Stimulated activated CD4-positive, alpha-beta T cell treated with anti-CD3 and anti-CD28 coated beads, Interleukin-1b, Interleukin-23, amount 100 ng/mL, for 24 hours (primary cell): ENCODE measurements at places on chromosomes 6 and 20.

DNA sequence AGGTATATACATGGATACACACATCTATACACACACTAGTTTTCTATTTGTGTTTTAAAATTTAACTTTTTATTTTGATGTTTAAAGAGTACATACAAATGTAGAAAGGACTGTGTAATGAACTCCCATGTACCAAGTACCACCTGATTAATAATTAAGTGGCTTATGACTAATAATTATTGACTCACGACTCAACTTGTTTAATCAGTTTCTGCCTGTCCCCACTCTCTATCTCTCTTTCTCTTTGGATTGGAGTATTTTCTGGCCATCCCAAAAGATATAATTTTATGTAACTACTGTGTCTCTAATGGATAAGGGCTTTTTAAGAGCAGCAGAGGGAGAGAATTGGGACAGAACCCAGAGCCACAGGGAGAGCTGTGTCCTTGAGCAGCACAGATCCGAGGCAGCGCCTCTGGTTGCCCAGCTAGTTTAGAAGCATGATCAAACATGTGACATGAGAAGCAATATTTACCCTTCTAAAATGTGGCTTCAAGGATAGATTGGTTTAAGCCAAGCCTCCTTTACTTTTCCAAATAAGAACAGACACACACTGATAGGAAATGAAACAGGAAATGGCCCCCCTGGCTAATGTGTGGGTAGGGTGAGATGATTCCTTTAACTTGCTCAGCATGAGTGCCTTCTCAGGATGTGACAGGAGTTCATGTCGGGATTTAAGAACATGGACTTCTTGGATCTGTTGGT, 81.0 kb downstream of the ERMARD start:
- DNase-seq, result no peak

DNA sequence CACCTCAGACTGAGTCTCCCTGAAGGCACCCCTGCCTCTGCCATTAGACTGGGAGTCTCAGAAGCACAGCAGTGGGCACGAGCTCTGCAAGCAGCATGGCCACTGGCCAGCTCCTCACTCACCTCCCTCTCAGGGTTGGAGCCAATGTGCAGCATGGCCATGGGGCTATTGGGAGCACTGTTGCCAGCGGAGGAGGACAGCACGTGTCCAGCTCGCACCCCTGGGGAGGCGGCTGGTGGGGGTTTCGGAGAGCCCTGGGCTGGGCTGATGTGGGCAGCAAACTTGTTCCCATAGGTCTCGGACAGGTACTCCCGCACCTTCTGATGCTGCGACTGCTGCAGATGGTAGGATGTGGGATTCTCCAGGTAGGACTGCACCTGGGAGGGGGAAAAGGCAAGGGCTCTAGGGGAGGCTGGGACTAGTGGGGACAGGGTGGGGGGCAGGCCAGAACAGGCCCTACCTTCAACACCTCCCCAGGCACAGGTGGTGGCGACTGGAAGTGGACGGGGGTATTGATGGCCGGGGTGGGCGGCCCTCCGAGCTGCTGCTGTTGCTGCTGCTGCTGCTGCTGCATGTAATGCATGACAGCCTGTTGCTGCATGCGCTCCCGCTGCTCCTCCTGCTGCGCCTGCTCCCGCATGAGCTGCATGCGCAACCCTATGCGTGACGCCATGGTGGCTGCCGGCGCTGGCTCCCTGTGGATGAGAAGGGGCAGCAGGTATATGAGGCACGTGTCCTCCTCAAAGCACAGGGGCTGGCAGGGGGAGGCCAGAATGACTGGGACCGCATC, 44.7 kb downstream of the TFEB start:
- DNase-seq, result no peak

- DNase-seq, result no peak
Observed at GRCh38 chr20:33667245-33667675, 517 bp downstream of the ACTL10 start.

- no peak for DNase-seq
Observed at GRCh38 chr20:5488823-5489222, 172.1 kb upstream of the PROKR2 start.
